ENCODE measurements at places on chromosomes 1 and 21. TPM values are rescaled to one million over a fixed set of nuclear protein-coding genes. Genes with fewer than 3 reads are reported as not detected.

DNA sequence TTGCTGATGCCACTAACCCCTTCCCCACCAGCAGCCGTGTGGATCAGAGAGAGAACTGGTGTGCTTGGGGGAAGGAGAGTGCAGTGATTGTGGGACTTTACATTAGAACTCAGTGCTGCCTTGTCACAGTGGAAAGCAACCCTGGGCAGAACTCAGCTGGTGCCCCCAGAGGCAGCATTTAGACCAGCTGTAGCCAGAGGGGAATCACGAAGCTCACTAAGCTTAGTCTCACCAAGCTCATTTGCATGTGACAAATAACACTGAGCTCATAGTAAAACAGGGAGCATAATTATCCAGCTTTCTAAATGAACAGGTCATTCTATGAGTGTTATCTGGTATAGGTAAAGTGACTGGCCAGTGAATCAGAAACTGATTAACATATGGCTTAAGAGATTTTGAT lies 9.8 kb upstream of the SMAP2 start:
- DNase-seq = peak; percentile 69

DNA sequence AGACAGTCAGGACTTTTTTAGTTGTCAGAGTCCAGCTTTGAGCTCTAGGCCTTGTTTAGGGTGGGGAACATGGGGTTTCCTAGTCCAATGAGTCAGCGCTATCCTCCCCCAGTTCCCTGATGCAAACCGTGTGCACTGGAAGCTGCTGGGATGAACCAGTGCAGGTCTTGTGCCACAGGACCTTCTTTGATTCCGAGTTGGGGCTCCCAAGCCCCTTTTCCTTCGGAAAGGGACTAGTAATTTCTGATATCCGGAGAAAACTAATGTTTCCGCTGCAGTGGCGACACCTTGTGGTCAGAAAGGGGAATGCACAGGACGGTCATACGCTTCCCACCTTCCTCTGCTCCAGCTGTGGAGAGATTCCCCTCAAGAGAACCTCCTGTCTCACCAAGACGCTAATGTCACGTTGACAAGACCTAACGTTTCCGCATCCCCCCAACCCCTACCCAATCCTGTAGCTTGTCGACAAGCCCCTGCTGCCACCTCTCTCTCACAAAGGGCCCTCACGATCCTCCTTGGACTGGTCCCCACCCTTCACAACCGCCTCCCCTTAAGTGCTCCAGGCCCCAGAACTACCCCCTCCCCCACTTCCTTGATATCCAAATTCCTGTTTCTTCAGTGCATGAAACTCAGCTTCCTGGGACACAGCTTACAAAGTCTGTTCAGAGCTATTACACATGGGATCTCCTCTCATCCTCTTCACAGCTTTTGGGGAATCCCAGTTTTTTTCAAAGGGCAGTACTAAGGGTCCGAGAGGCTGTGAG lies 30.9 kb downstream of the GPA33 start:
- peak; percentile 94 for DNase-seq

DNA sequence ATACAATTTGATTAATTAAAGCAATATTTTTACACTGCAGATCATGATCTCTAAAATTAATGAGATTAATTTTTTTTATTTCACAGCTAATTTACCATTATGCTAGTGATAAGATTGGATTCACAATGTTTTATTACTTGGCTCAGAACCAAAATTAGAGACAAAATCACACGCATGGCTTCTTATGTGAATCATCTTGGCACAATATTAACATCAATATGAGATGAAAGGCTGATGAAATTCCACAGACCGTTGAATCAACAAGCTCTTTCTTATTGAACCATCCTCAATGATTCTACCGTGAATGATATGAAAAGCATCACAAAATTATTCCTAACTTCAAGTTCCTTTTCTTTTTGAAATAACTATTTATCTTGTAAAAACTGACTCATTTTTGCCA lies 544.9 kb downstream of the KCNT2 start:
- DNase-seq = no peak

DNA sequence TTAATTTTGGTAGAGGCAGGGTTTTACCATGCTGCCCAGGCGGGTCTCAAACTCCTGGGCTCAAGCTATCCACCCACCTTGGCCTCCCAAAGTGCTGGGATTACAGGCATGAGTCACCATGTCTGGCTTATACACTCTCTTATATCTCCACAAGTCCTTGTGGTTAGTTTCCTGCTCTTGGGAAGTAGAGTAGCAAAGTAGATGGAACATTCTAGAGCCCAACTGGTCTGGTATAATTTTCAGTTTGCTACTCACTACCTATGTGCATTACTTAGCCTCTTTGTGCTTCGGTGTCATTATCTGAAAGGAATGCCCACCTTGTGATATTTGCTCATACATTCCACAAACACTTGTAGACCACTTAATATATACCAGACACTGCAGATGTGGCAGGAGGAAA lies 96.6 kb upstream of the IPO9 start:
- DNase-seq = no peak

GRCh38 chr1:201528631-201529252 lies 10.2 kb upstream of the NAV1 start:
- no peak for DNase-seq

Gene NOS1AP
- 5.9 TPM for total RNA-seq

Gene CYP4Z1
- total RNA-seq = 0.31 TPM

Gene ANGPTL1
- not detected for total RNA-seq
